Nucleus accumbens (tissue), 56 donors: ENCODE measurements at places on chromosomes 12 and 14.

DNA sequence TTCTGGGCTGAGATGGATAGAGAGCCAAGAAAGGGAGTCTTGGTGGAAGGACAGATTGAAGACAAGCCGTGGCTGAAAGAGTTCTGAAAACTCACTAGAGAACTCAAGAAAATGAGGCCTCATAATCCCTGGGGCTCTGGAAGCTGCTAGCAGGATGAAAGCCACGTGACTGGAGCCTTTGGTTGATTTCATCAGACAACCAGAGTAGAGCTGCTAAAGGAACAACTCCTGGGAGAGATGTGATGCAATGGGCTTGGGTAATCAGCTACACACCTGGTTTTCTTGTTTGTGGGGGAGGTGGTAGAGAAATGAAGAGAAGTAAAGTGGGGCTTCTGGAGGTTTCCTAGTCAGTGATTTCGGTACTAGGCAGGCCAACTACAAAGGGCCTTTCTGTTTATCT, 13.4 kb downstream of the CSRNP2 start:
- no peak for DNase-seq

GRCh38 chr12:52920937-52921336, 16.1 kb upstream of the KRT8 start:
- no peak for DNase-seq

GRCh38 chr12:52942901-52943181, 6.1 kb upstream of the KRT18 start:
- no peak for DNase-seq

GRCh38 chr12:116803013-116803736, 65.1 kb downstream of the RNFT2 start:
- DNase-seq: no peak

DNA sequence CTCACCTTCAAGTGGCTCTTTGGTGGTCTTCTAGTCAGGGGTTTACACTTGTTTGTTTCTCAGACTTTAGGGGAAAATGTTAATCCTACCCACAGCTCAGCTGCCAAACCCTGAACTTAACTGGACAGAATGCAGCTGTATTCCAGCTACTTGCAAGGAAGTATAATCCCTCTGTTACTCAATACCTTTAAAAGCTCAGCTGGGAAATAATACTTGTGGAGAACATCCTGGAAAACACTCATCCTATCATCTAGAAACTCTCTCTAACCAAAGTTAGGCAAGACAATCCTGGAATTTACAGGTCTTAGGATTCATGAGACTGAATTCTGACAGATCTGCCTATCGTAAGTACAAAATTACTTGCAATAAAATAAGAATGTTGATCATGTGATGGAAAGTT, 404.1 kb downstream of the ADAMTS20 start:
- no peak for DNase-seq

DNA sequence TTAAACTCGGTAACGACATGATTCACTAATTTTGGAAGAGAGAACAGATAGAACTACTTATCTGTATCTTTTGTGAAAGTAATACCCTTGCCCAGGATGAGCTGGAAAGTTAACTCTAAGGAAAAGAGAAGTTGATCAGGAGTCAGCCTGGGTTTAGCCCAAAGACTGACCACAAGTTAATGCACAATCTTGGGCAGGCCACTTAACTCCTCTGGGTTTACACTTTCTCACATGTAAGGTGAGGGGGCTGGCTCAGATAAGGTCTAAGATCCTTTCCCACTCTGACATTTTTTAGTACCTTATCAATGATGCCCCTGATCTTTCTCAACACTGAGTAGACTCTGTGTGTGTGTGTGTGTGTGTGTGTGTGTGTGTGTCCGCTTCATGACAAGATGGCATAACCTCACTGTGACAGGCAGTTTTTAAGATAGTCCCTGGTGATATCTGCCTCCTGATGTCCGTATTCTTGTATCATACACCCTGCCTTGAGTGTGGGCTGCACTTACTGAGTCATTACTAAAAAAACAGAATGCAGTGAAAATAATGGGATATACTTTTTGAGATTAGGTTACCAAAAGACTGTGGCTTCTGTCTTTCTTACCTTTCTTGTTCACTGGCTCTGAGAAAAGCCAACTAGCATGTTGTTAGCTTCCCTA, 56.2 kb upstream of the CCDC198 start:
- no peak for DNase-seq
